Immature natural killer cell (primary cell): ENCODE measurements at places on chromosomes 2 and 18.

GRCh38 chr18:48022531-48023329 lies 92.3 kb upstream of the SMAD2 start:
- DNase-seq, result peak; percentile 43

GRCh38 chr2:234796045-234796591 lies 155.7 kb upstream of the SH3BP4 start:
- DNase-seq, result no peak

GRCh38 chr2:237097911-237098702 lies 12.4 kb downstream of the COPS8 start:
- DNase-seq, result no peak

GRCh38 chr18:4586731-4587130 lies 131.6 kb upstream of the DLGAP1 start:
- DNase-seq, result no peak

GRCh38 chr2:241391892-241392665 lies 36.0 kb downstream of the FARP2 start:
- DNase-seq, result peak; percentile 4

- peak; percentile 31 for DNase-seq
Measured at GRCh38 chr2:33395655-33396249, 80.7 kb upstream of the RASGRP3 start.
